Activated naive CD4-positive, alpha-beta T cell treated with anti-CD3 and anti-CD28 coated beads, Interleukin-2, amount 50 U/mL, for 16 hours (primary cell): ENCODE measurements at places on chromosomes 16 and 17.
A peak's percentile ranks its signal among the peaks of the same experiment; 100 is the strongest.

- peak; percentile 65 for DNase-seq
These were observed 471 bp upstream of the PRKAR1A start for GRCh38 chr17:68511671-68512246.

DNA sequence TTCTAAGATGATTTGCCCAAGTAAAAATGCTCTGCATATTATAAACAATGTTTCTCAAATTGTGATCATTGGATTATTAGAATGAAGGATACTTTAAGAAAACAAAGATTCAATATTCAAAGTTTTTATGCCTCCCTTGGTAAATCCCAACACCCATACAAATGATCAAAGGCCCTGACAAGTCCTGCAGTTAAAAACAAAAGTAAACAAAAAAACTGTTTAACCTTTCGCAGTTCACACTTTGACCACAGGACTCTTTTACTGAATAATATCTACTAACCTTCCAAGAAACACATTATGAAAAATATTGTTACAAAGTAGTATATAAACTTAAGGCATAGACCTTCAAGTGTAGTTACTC is 365.9 kb upstream of the ZFHX3 start:
- no peak for DNase-seq

DNA sequence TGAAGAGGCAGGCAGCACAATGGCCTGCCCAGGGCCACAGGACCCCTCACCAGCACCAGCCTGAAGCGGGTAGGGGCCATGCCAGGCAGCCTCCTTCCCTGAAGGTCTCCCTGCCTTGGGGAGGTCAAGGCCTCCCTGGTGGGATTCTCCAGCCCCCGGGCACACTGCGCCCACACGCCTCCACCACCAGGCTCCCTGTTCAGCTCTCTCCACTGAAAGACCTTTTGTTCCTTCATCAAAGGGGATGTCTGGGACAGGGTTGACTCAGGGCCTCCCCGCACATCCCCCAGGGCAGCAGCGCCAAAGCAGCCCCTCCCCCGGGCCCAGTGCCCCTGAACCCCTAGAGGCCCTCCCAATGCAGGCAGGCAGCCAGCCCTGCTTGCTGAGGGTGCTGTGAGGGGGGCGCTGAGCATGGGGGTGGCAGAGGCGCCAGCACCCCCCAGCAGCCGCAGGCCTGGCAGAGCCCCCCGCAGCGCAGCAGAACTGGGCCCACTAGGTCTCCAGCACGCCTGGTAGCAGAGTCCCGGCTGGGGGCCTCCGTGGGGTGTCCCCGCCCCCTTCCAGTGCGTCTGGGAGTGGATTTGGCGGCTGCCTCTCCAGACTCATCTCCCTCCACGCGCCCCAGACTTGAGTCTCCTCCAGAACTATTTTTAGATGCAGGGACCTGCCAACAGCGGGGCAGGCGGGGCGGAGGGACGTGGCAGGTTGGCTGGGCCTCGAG is 13.1 kb downstream of the BCAR1 start:
- no peak for DNase-seq

GRCh38 chr16:4058386-4058785 is 57.9 kb downstream of the ADCY9 start:
- no peak for DNase-seq

- DNase-seq = peak; percentile 57
These were observed 43.8 kb downstream of the DNAJA2 start for GRCh38 chr16:46929378-46930332.
